ENCODE measurements at places on chromosomes 1 and 21.

DNA sequence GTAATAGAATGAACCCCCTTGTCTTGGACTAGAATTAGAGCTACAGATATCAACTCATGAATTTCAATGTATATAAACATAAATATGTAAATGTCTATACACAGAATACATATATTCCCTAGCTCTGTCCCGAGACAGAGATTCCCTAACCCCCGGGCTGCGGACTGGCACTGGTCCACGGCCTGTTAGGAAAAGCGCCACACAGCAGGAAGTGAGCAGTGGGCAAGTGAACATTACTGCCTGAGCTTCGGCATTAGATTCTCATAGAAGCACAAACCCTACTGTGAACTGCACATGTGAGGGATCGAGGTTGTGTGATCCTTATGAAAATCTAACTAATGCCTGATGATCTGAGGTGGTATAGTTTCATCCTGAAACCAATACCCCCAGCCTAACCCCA, 51.2 kb downstream of the PIK3R3 start:
- DNase-seq = no peak

- no peak for DNase-seq
Measured at GRCh38 chr1:92442351-92442750, 44.4 kb downstream of the GFI1 start.

DNA sequence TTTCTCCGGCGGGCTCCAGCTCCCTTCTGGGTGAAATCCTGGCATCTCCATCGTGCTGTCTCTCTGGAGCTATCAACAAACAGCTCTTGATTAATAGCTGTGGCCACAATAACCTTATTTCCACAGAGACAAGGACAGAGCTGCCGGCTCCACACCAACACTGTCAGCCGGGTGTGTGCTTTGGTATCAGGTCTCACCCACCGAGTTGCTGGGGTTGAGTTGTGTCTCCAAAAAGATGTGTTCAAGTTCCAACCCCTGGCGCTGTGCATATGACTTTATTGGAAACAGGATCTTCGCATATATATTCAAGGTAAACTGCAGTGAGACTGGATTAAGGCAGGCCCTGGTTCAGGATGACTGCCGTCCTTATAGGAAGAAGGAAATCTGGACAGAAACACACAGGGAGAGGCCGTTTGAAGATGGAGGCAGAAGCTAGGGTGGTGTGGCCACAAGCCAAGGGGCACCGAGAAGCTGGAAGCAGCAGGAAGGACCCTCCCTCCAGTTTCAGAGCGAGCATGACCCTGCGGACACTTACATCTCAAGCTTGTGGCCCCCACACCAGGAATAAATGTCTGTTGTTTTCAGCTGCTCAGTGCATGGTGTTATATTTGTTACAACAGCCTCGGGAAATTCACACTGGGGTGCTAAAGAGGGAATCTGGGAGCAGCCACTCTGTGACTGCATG, 88.4 kb upstream of the TMPRSS2 start:
- DNase-seq = no peak

DNA sequence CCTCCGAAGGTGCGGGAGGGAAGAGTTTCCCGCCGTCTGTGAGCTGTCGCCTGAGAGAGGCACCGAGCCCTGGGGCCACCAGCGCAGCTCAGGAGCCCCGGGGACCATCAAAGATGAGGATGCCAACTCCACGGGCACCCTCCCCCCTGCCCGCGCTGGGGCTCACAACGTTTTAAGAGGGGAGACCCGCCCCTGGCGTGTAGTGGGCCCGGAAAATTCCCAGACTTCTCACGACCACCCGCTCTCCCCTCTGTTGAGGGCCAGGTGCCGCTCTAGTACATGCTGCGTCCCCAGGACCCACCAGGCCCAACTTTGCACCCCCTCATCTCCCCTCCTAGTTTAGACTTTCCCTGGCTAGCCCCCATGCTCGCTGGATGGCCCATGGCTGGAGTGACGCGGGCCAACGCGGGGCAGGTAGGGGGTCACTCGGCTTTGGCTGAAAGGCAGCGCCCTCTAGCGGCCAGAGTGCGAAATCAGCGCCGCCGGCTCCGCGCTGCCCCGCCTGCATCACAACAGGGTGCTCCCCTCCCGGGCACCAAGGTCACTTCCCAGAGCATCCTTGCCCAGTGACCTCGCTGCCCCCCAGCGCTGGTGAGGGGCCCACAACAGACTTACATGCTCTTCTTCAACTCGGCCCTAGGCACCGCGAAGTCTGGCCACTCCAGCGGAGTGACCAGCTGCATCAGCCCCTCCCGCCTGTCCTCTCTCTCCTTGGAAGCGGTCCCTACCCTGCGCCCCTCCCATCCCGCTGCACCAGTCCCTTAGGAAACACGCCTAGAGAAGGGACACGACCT, 1.8 kb downstream of the CD160 start:
- peak; percentile 71 for DNase-seq

- no peak for DNase-seq
Measured at GRCh38 chr1:183033205-183033604, 10.0 kb downstream of the LAMC1 start.

GRCh38 chr1:89545264-89546038, 20.8 kb downstream of the LRRC8B start:
- peak; percentile 26 for DNase-seq

- no peak for DNase-seq
Measured at GRCh38 chr1:8653878-8654277, 163.6 kb downstream of the RERE start.

DNA sequence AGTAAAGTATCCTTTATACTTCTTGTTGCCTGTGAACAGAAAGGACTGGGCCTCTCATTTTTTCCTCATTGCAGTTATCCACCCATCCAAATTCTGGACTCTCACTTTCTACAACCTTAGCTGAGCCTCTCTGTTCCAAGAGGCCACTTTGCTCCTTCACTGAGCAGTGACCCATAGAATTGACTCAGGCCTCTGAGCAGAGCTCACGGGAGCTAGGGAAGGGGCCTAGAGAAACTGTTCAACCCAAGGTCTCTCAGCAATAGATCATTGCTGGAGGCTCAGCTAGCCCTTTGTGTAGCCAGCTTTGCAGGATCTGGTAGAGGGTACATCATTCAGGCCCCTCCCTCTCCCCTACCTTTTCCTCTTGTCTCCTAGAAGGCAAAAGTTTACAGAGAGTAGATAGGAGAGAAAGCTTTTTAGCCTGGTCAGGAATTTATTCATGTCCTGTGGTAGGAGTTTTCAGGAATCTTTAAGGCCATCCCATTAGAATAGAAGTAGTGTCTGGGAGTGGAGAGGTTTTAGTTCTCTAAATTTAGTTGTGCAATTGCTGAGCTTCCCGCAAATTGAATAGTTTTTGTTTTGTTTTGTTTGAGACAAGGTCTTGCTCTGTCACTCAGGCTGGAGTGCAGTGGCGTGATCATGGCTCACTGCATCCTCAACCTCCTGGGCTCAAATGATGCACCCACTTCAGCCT, 6.7 kb downstream of the INTS3 start:
- DNase-seq = no peak

GRCh38 chr1:161738627-161739287, 10.8 kb upstream of the DUSP12 start:
- DNase-seq = peak; percentile 48

- no peak for DNase-seq
Measured at GRCh38 chr1:24336075-24336474, 16.9 kb downstream of the GRHL3 start.

GRCh38 chr1:33442141-33442540, 11.2 kb upstream of the PHC2 start:
- no peak for DNase-seq

GRCh38 chr1:227844320-227845146, 29.1 kb downstream of the PRSS38 start:
- DNase-seq = no peak

DNA sequence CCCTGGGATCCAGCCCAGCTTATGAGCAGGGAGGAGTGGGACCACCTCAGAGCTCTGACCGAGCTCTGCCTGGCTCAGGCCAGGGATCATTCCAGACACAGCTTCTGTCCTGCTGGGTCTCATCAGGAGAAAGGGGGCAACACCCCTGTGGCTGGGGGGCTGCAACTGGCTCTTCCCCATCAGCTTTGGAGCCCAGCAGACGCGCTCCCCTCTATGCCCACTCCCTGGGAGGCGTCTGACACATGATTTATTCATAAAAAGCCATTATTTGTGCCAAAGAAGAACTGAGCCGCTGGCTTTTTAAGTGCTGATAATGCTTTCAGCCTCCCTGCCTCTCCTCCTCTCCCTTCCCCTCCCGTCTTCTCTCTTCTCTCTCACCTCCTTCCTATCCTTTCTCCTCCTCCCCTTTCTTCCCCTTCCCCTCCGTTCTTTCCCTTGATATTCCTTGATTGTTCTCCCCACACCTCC, 25.0 kb downstream of the FOXO6 start:
- no peak for DNase-seq

DNA sequence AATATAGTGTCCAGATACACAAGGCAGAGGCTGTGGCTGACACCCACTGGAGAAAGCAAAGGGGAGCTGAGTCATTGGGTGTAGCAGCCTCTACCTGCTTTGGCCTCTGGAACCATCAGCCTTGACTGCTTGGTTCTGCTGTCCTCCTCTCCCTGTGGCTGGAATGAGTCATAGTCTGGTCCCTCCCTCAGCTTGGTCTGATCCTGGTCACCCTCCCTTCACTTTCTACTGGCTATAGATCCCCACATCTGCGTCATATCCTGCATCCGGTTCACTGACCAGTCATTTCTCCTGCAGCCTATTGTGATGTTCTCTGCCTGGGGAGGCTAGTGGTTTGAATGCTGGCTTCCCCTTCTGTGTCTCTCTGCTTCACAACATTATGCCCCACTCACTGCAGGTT, 372.8 kb upstream of the DAB1 start:
- DNase-seq = no peak

GRCh38 chr1:45473302-45473701, 17.7 kb downstream of the TESK2 start:
- DNase-seq = no peak

DNA sequence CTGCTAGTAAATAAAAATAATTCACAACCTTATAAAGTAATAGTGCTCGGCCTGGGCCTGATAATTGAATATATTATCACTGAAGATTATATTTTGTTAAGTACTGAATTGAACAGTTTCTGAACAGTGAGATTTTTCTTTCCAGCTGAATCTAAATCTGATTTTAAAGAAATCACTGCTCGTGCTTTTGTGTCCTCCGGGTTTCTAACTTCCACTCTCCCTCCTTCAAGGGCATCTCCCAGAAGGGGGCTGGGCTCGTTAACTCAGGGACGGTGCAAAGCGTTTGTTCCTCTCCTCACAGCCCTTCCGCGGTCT, 823 bp upstream of the KIF1B start:
- no peak for DNase-seq

DNA sequence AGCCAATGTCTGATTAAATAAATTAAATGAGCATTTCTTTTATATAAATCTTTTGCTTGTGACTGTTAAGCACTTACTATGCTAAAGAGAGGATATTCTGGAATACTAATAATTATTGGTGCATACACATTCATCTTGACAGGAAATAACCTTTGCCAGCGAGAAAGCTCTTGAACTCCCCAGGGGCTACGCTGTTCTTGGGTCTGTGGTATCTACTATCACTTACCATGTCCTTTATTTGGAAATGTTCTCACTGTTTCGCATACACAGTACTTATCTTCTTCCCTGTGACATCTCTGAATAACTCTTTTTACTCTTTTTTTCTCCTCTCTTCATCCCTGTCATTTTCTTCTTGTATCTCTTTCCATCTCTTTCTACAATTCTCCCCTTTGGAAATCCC, 178.7 kb downstream of the GABPA start:
- DNase-seq = no peak

DNA sequence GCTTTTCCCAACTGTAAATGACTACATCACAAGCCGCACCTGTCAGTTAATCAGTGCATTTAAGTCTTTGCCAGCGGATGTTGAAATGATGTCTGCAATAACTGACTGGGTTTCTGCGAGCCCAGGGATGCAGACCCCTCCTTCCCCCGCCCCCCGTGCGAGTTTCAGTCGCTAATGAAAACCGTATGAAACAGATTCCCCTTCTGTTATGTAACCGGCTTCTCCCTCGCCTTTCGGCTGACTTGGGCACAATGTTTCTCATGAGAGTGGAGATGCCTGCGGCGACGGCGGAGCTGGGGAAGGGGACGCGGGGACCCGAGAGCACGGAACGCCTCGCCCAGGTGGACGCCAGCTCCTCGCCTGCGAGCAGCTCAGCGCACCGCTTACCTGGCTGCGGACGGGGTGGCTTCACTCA, 753 bp downstream of the KCNJ6 start:
- DNase-seq = no peak

DNA sequence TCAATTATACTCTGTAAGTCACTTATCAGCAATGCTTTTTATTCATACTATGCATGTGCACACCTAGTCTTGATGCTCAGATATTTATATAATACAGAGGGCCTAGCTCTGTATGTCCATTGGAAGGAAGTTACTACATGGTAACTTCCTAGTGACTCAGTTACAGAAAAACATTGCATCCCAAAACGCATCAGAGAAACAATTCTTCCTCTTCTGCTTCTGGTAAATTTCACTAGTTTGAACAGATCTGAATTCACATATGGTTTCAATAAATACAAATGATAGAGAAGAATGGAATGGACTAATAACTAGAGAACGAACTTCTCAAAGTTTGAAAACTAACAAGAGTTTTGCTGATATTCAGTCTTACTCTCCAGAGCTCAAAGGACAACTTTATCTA, 811.3 kb upstream of the ADGRL2 start:
- no peak for DNase-seq

- no peak for DNase-seq
Measured at GRCh38 chr1:221718381-221719277, 23.3 kb downstream of the DUSP10 start.

DNA sequence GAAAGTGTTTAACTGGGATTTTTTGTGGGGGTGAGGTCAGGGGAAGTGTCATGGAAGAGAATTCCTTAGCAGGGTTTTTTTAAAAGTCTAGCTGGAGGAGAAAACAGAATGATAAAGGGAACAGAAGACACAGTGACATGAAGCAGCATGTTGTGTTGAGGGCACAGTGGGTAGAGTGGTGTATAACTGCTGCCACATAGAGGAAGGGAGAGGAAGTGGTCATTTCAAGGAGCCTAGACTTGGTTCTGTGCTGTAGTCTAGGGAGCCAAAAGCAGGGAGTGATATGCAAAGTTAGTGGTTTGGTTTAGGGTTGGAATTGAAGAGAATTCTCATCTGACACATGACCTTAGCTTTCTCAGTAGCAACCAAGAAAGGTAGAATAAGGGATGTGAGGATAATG, 10.2 kb downstream of the EEIG2 start:
- DNase-seq = no peak

- DNase-seq = no peak
Measured at GRCh38 chr1:226344441-226345259, 35.7 kb upstream of the LIN9 start.

GRCh38 chr1:192914696-192915095, 105.9 kb downstream of the RGS2 start:
- no peak for DNase-seq

All from activated CD4-positive, alpha-beta T cell treated with anti-CD3 and anti-CD28 coated beads, Interleukin-2, amount 50 U/mL, for 48 hours (primary cell).